ENCODE measurements at places on chromosomes 5 and 9. TPM values are rescaled to one million over a fixed set of nuclear protein-coding genes. Genes with fewer than 3 reads are reported as not detected.

DNA sequence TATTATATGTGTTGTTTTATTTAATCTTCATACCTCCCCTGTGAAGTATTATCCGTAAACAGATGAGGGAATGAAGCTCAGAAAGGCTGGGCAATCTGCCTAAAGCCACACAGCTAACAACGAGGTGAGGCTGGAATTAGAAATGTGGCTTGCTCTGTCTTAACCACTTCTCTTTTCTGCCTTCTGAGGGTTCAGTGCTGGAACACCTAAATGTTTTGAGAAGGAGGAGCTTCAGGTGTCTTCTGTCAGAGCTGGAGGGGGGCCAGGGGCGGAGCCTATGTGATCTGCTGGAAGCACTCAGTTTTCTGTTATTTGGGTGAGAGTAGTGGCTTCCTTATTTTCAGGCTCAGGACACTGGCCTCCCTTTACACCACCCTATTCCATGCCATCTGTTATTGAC is 35.0 kb upstream of the ARAP3 start:
- ATAC-seq: no peak

- ATAC-seq: no peak
Observed at GRCh38 chr5:143418140-143418866, 14.8 kb upstream of the NR3C1 start.

DNA sequence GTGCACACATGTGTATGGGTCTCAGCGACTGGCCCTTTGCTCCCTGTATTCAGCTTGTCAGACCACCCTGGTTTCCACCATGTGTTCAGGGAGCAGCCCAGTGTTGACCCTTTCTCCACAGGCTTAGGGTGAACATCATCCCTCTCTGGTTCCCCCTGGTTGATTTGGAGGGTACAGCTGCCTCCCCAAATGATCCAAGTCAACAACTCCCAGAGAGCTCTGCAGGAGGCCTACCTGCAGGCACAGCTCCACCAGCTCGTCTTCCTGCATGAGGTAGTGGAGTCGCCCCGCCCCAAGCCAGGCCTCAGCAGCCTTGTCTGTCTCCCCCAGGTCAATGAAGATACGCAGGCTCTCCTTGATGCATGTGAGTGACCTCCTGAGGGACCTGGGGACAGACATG is 50.5 kb downstream of the SH3TC2 start:
- no peak for ATAC-seq

C1QTNF2 gene
- total RNA-seq: not detected

KCNV2 gene
- total RNA-seq: 0.33 TPM
